ENCODE measurements at places on chromosomes 6 and 20.
A peak's percentile ranks its signal among the peaks of the same experiment; 100 is the strongest.

DNA sequence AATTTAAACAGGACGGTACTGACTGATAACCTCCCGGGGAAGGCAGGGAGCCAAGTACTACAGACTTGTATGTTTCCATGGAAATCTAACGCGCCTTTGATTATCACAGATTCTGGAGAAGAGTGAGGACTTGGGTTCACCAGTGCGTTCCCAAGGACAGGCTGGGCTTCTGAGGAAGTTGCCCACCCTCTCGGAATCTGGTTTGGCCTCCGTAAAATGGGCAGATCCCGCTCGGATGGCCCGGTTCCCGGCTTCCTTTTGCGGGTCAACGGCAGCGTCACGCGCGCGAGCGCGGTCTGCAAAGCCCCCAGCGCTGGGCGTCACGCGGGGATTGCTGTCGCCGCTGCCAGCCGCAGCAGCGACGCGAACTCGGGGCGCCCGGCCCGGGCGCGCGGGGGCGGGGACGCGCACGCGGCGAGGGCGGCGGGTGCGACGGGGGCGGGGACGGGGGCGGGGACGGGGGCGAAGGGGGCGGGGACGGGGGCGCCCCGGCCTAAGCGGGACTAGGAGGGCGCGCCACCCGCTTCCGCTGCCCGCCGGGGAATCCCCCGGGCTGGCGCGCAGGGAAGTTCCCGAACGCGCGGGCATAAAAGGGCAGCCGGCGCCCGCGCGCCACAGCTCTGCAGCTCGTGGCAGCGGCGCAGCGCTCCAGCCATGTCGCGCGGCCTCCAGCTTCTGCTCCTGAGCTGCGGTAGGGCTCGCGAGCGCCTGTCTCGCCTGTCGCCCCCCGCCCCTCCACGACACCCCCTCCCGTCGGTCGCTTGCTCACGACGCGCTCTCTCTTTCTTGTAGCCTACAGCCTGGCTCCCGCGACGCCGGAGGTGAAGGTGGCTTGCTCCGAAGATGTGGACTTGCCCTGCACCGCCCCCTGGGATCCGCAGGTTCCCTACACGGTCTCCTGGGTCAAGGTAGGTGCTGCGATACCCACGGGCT lies at the start of gene CD83:
Gene CD83, plus strand, starts transcription at position 615 of the 933 bp plus-strand sequence. Its CDS starts 40 bp downstream, at position 655.
- DNase-seq = peak; percentile 70

DNA sequence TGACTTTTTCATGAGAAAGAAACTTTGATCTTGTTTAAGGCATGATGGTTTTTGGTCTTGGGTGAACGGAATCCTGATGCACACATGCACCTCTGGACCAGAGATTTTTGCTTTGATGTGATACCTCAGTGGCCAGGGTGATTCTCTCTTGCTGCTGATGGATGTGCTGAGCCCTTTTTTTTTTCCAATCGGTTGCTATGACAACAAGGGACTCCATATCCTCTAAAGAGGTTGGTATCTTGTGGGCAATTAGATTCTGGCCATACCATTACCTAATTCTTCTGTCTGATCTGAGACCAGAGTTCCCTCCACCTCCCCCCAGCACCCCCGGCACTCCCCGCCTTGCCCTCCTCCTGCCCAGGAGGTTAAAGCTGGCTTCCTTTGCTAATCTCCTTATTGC lies 24.9 kb downstream of the PDYN start:
- DNase-seq = no peak

DNA sequence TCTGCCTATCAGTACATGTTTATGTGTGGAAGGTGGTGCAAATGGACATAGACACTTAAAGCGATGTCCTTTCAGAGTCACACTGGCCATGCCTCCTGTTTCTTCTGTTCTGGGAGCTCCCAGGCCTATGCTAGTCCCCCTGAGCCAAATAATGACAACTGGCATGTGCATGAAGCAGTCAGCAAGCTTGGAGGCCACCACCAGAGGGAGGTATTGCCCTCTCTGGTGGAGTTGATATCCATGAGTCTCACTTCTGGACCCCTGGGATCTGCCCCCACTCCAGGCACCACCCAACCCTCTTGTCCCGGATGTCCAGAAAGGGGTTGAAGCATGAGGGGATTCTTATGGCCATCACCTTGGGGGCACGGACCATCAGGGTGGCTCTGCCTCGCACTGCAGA lies 172.2 kb downstream of the AIG1 start:
- no peak for DNase-seq

GRCh38 chr6:20279051-20279450 lies 66.8 kb upstream of the MBOAT1 start:
- DNase-seq = no peak

GRCh38 chr20:6654513-6655252 lies 112.8 kb upstream of the BMP2 start:
- DNase-seq = no peak

DNA sequence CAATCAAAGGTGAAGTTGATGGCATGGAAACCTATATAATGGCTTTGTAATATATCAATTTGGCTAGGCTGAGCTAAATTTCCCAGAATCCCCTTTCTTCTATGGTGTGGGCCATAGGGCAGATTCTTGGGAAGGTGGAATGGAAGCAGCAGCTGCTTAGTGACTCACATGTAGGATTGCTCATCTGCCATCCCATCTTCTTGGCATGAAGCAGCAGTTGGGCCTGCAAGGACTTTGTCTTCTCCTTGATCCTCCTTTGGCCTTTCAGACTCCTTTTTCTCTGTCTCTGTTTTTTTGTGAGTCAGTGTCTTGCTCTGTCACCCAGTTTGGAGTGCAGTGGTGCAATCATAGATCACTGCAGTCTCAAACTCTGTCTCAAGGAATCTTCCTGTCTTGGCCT lies 52.6 kb upstream of the CEP162 start:
- no peak for DNase-seq

DNA sequence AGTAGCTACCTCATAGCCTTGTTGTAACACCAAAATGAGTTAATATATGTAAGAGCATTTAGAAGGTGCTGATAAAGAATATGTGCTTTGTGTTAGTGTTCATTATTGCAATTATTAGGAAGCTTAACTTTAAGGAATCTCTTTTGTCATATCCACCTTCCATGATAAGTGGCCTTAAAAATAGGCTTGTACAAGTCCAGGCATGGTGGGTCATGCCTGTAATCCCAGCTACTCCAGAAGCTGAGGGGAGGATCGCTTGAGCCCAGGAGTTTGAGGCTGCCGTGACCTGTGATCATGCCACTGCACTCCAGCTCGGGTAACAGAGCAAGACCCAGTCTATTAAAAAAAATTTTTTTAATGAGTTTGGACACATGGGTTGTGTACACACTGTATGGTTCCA lies 285.5 kb downstream of the ZFAND3 start:
- DNase-seq = no peak

GRCh38 chr6:125939026-125939425 lies 17.5 kb upstream of the HINT3 start:
- DNase-seq = no peak

DNA sequence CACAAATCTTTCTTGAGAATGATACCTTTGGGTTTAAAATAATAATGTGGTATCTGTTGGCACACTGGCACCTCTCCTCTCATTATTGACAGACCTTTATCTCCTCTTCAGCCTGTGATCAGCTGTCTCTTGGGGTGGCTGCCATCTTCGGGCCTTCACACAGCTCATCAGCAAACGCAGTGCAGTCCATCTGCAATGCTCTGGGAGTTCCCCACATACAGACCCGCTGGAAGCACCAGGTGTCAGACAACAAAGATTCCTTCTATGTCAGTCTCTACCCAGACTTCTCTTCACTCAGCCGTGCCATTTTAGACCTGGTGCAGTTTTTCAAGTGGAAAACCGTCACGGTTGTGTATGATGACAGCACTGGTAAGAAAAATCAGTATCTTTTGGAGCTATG lies 232.8 kb downstream of the GRIK2 start:
- DNase-seq = no peak

DNA sequence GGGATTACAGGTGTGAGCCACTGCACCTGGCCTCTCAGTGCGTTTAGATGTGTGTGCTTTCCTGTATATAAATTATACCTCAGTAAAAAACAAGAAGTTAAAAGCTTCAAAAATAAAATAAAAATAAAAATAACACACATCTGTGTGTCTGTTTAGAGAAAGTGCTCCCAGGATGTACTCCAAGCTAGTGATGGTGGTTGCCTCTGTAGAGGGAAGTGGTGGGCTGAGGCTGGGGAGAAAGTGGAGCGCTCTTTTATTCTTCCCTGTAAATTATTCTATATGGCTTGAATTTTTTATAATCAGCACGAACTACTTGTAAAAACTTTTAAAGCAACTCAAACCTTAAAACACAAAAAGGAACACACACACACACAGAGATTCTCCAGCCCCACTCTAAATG lies 29.0 kb downstream of the PTGIS start:
- no peak for DNase-seq

- DNase-seq = no peak
Observed at GRCh38 chr20:48079028-48079427, 293.7 kb upstream of the SULF2 start.

DNA sequence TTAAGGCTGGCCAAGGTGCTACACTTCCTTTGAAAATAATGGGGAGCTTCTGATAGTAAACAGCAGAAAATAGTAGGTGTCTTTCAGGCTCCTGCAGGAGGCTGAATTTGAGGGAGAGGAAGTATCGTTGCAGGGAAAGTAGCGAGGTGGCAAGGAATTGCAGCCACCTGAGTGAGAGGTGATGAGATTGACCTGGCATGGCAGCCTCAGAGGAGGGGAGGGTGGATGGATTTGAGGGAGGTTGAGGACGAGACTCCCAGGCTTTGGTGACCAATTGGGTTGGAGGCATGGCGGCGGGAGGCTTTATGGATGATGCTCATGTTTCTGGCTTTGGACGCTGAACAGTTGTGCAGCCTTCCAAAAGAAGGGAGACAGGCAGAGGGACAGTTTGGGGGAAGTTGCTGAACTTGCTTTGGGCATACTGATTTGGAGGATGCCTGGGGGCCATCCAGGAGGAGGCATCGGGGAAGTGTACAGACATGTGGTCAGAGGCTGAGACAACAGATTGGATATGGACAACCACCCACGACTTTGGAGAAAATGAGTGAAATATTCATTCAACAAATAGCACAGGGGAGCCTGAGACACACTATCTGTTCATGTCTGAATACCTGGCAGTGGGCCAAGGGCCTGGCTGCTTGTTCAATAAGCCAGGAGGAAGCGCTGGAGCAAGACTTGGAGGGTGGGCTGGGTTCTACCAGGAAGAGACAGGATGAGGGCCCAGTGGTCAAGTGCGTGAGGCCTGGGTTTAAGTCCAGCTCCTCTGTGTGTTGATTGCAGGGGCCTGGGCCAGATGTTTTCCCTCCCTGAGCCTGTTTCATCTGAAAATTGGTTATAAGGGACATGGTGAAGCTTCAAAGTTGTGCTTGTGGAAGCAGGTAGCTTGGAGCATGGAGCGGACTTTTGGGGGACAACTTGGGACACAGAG lies 113.2 kb downstream of the CEBPB start:
- DNase-seq = no peak

GRCh38 chr6:3022765-3023662 lies 23.3 kb downstream of the NQO2 start:
- DNase-seq = no peak

GRCh38 chr6:89616531-89616930 lies 22.0 kb downstream of the LYRM2 start:
- DNase-seq = no peak

GRCh38 chr6:3801960-3802359 lies 47.2 kb upstream of the FAM50B start:
- DNase-seq = no peak

DNA sequence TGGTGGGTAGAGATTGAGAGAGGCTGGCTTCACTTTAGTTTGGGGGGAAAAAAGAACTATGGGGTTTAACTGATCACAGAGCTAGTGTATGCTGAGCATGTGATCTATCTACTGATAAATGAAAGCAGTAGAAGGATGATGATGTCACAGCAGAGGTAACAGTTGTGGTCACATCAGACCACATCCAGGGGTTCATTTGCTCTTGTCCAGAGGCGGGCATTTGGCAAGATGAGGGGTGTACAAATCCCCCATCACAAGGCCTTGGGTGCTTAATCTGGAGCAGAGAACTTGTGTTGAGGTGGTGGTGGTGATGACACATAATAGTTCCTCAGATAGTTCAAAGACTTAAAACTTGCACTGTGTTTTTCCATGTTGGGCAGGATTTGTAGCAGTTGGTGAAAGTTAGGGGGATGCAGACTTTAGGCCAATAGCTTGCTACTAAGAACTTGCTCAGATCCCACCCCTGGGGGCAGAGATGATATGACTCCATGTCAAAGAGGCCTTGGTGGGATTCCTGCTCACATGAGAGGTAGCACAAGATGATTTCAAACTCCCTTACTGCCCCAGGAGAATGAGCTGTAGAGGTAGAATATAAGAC lies 63.4 kb downstream of the PRDM1 start:
- DNase-seq = no peak

- DNase-seq = no peak
Observed at GRCh38 chr6:105981002-105981887, 104.9 kb upstream of the PRDM1 start.

- DNase-seq = no peak
Observed at GRCh38 chr6:120108061-120108795, 758.7 kb upstream of the MAN1A1 start.

- DNase-seq = no peak
Observed at GRCh38 chr6:44452725-44453124, 65.2 kb downstream of the CDC5L start.

GRCh38 chr6:139143111-139143510 lies 8.2 kb downstream of the HECA start:
- DNase-seq = no peak

DNA sequence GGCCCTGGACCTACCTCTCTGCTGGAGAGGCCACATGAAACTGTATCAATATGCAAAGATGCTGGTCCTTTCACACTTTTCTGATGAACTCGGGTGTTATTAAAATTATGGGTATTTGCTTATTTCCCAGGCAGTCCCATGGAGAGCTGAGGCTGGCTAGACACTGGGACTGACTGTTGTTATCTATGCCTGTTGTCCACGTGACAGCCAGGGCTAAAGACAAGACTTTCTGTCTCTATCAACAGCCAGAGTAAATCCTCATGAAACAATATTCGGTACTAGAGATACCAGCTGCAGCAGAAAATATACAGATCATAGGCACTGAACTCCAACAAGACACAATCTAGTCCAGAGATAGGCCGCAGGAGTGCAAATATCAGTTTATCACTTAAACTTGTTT lies 236.4 kb downstream of the FOXA2 start:
- DNase-seq = no peak

DNA sequence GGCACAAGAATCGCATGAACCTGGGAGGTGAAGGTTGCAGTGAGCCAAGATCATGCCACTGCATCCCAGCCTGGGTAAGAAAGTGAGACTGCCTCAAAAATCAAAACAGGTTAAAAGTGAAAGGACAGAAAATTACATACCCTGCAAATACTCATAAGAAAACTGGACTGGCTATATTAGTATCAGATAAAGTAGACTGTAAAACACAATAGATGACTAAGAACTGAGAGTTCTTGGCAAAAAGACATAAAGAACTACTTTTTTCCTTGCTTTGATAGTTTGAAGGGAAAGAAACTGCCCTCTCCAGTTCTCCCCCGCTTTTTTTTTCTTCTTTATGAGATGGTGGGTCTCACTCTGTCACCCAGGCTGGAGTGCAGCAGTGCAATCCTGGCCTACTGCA lies 17.0 kb downstream of the SNX3 start:
- DNase-seq = no peak

GRCh38 chr20:31704225-31705119 lies 18.2 kb downstream of the BCL2L1 start:
- DNase-seq = no peak

All from stimulated activated CD8-positive, alpha-beta memory T cell treated with anti-CD3 and anti-CD28 coated beads, Interleukin-7, amount 100 ng/mL, for 1 hour (primary cell).